ENCODE measurements at places on chromosomes 7 and 10.

- no peak for DNase-seq
Observed at GRCh38 chr10:93224005-93224779, 150.5 kb downstream of the CYP26A1 start.

- DNase-seq = no peak
Observed at GRCh38 chr10:86329896-86330680, 36.5 kb downstream of the GRID1 start.

- DNase-seq = no peak
Observed at GRCh38 chr7:1601956-1602355, 32.1 kb upstream of the PSMG3 start.

- DNase-seq = no peak
Observed at GRCh38 chr10:15482156-15482555, 111.1 kb upstream of the FAM171A1 start.
